ENCODE measurements at places on chromosomes 1 and 21. TPM values are rescaled to one million over a fixed set of nuclear protein-coding genes. Genes with fewer than 3 reads are reported as not detected.

The FGR gene
- total RNA-seq: 3.0 TPM

GRCh38 chr1:76330991-76331603, 256.6 kb downstream of the ST6GALNAC3 start:
- DNase-seq: no peak

GRCh38 chr1:28070725-28071593, 17.5 kb downstream of the EYA3 start:
- DNase-seq: no peak

DNA sequence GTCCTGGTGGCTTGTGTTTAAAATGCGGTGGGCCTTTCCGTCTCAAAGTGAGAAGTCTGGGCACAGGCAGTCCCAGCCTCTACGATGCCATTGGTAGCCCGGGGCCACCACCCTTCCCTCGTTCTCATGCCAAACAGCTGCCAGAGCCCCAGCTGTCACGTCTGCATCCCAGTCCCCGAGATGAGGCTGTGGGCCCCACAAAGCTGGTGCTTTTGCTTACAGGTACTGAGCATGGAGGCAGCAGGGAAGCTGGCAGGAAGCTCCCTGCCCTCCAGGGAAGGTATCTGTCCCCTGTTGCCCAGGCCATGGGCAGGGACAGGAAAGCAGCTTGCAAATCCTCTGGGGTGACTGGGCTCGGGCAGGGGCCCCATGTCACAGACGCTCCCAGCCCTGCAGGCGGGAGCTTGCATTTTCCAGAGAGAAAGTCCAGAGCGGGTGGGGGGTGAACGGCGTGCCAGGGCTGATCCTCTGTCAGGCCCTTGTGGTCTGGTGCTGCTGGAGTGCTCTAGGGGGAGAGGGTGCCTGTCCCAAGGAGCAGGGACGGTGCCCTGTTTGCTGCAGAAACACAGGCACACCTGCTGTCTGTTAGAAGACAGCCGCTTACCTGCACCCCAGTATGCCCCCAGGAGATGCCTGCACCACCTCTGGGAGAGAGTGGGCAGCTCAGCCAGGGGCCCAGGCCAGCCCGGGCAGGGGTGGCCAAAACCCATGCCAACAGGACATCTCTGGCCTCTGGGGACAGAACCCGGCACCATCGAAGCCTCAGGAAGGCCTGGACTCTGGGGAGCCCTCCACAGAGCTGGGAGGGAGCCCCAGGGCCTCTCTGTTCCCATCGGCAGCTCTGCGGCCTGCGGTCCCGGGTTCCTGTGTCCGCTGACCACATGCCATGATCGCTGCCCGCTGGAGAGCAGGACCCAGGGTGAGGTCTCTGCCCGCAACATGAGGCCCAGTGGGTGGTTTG, 45.9 kb downstream of the SLX9 start:
- no peak for DNase-seq

DNA sequence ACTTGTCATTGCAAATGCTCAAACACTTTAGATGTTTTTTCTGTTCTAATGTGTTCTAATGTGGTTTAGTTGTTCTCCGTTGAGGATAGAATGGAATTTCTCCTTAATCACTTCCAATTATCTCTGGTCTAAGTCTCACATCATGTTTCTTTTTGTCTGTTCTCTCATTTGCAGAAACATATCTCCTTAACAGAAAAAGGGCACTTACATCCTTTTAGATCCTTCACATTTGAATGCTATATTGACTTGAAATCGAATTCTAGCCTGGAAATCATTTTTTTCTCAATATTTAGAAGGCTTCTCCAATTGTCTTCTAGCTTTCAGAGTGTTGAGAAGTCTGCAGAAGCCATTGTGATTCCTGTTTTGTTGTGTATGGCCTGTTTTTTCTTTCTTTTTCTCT, 7.3 kb upstream of the SAMSN1 start:
- DNase-seq: no peak

The FMO2 gene
- total RNA-seq: 8.1 TPM

DNA sequence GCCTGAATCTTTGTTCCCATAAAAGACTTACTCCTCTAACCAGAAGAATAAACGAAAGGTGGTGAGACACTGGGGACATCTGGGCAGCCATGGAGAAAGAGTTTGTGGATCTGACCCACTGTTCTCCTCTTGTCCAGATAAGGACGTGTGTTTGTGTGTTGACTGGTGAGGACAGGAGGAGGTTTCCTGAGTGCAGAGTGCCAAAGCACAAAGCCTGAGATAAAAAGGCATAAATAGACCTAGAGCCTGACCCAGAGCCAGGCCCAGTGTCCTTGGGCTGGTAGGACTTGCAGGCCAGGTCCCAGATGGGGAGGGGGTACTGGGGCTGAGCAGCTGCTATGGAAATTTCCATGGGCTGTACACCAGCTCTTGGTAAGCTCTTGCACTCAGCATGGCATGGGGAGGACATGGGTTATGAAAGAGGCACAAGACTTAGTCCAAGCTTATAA, 19.6 kb upstream of the COQ8A start:
- no peak for DNase-seq

GRCh38 chr1:208841436-208841835, 597.3 kb upstream of the PLXNA2 start:
- no peak for DNase-seq

The FCAMR gene
- total RNA-seq: 0.60 TPM

DNA sequence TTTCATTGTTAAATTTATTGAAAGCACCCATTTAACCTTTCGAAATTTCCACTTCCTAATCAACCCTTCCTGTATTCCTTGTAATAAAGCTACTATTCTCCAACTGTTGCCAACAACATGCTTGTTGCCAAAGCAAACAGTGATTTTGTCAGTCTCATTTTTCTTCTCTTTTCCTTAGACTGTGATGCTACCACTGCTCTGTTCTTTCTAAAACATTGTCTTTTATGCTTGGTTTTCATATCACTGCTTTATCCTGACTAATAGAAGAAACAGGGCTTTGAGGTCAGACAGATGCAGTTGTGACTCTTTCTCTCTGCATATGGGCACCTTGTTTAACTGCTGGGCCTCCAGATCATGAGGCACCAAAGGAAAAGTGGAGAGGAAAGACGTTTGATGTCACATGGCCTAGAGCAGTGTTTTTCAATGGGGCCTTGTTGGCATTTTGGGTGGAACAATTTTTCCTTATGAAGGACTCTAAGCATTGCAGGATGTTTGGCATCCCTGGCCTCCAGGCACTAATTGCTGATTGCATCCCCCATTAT, 56.1 kb downstream of the HMCN1 start:
- DNase-seq: no peak

- no peak for DNase-seq
These were observed 14.9 kb downstream of the MOV10 start for GRCh38 chr1:112689196-112689841.
